G401 (cell line): ENCODE measurements at places on chromosomes 1 and 21.
A peak's percentile ranks its signal among the peaks of the same experiment; 100 is the strongest.

DNA sequence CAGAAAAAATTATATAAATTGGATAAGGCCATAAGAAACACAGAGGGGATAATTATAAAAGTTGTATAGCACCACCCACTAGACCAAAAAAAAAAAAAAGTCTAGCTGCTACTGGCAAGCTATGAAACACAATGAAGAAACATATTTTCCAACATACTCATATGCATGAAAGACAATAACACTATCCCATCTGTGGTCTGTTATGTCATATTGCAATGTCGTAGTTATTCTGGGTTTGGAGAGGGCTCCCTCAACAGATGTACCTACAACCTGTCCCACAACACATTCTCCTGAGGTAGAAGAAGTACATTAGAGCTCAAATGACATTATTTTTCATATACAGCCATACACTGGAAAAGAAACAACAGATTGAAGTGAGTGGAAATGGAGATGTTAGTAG is 517.6 kb upstream of the ADGRL4 start:
- no peak for DNase-seq

GRCh38 chr1:183630748-183631147 is 4.8 kb downstream of the ARPC5 start:
- no peak for DNase-seq

DNA sequence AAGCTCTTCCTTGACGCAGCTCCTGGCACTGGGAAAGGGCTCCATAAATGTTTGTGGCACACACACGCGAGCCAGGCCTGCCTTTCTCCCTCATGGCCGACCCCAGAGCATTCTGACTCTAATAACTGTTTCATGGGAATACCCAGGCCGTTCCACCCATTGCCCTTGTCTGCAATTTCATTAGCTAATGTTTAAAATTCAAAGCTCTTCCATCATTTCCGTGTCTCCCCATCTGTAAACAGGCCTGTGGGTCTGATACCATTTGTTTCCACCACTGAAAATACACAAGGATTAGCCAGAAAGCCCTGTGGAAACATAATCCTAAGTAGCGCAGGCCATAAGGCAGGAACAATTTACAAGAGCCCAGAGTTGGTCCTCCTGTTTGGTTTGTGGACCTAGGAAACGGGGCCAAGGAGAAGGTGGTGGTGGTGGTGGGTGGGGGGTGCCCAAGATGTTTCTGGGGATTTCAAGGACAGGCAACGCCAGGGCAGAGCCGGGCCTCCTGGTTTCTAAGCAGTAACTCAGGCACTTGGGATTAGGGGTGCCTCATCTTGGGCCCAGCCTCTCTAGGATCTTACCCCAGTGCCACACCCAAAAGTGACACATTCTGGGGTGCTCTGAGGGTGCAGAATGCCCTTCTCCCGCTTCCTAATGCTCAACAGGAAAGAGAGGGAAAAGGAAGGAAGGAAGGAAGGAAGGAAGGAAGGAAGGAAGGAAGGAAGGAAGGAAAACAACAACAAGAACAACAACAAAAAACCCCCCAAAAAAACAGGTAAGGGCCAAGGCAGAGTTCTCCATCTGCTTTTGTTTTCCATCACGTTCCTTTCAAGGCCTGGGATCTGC is 79.4 kb downstream of the SSBP3 start:
- no peak for DNase-seq

DNA sequence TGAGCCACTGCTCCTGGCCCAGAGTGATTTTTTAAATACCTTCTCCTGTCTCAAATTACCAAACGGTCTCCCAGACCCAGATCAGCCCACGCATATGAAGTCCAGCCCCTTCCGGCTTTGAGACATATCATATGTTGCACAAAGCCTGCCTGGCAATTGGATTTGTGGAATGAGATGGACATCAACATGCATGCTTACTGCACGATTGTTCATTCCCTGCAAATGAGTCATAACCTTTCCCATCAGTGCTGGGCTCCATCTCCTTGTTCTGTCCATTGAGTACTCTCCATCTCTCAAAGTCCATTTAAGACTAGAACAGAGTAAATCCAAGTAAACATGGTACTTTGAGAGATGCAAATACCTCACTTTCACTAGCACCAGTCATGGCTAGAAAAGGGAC is 612.2 kb upstream of the USP24 start:
- no peak for DNase-seq

DNA sequence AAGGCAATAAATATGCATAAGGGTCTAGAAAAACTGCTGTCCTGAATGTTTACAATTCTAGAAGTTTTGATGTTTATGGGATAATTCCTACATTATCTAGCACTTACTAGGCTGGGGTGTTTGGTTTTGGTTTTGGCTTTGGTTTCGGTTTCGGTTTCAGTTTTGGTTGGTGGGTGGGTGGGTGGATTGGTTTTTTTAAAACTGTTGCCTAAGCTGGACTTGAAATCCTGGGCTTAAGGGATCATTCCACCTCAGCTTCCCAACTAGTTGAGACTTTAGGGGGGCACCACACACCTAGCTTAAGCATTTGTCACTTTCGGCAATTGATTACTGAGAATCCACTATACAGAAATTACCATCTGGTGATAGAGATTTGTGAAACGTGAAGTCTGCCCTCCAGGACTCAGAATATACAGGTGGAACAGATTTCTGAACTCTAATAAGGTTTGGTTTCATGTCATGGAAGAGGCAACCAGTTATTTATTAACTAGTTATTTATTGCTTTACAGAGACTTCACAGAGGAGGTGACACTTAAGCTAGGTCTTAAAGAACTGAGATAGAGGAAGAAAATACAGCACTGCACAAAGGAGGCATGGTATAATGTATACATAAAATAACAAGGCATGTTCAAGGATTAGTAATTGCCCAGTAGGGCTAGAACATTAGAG is 69.6 kb downstream of the PIK3R3 start:
- DNase-seq, result no peak

DNA sequence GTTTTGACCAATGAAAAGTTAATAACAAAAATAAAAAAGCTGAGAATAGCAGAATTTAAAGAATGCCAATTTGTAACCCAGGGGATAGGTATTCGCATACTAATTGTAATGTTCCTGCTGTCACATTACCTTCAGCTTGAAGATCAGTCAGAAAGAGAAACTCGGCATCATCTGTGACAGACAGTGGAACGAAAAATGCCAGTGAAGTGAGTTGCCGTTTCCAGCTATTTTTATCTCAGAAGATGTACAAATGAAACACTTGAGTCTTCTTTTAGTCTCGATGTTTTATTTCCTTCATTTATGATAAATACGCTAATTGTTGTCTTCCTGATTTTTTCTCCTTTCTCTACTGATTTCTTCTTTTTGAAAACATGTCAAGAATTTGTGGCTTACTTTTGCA is 26.1 kb downstream of the RGS21 start:
- no peak for DNase-seq

DNA sequence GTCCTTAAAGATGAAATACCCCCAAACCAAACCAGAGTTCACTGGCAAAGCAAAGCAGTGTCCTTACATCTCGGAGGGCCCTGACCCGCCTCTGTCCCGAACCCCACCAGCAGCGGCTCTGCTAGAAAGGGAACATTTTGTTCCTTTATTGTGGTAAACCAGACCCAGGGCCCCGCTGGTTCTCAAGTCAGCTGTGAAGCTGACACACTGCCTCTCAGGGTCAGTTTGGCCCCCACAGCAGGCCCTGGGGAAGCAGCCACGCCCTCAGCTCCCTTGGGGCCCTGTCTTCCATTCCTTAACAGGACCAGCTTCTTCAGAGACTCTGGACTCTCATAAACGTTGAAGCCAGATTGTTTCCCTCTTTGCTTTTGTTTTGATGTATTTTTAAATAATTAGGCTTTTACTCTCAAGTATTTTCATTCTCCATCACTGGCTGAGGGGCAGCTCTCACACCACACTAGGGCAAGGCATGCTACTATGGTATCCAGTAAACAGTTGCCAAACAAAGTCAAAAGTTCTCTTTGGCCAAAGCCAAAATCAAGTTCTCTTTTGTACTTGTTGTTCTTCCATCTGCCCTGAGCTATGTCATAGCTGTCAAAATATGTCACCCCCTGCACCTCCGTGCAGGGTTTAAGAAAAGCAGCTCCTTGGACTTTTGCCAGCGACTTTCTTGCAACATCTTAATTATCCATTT is 61.1 kb upstream of the ANGPTL1 start:
- DNase-seq, result peak; percentile 6

DNA sequence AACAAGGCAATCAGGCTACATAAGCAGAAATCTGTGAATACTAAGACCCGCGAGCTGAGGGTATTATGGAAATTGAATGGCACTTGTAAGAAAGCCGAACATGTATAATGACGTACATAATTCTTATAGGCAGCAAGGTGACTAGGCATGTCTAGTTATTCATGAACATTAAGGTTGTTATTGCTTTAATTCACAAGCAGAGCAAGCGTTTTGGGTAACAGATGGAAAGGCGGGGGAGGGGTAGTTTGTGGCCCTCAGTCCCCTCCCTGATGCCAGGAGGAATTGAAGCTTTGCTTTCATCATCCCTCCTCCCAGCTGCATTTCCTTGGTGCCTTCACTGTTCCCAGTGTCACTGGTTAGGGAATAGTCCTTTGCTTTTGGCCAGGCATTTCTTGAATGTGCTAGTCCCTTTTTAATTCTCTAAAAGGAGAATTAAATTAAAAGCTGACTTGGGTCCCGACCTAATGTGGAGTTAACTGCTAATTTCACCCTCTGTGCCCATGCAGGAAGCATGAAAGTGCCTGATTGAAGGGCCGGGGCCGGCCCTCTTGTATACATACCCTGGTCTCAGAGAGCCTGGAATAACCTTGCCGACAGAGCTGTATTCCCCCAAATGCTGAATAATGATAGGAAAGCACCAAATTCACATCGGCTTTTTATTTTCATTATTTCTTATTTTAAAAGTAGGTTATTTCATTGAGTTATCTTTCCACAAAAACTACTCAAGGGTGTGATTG is 42.5 kb downstream of the RYR2 start:
- DNase-seq, result peak; percentile 93

DNA sequence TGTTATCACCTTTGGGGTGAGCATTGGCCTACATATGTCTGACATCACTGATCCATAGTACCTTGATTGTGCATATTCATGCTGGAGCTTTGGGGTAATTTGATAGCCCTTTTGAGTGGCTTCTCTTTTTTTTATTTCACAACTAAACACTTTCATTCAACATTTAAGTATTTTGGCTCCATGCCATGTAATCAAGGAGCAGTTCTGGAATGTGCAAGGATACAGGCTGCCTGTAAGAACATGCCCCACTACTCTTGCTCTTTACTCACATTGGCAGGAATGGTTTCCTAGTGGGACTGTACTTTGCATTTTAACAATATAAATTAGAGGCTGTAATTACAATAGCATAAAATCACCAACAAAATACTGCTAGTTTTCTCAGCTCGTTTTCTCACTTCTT is 300.7 kb upstream of the SPAG17 start:
- no peak for DNase-seq

DNA sequence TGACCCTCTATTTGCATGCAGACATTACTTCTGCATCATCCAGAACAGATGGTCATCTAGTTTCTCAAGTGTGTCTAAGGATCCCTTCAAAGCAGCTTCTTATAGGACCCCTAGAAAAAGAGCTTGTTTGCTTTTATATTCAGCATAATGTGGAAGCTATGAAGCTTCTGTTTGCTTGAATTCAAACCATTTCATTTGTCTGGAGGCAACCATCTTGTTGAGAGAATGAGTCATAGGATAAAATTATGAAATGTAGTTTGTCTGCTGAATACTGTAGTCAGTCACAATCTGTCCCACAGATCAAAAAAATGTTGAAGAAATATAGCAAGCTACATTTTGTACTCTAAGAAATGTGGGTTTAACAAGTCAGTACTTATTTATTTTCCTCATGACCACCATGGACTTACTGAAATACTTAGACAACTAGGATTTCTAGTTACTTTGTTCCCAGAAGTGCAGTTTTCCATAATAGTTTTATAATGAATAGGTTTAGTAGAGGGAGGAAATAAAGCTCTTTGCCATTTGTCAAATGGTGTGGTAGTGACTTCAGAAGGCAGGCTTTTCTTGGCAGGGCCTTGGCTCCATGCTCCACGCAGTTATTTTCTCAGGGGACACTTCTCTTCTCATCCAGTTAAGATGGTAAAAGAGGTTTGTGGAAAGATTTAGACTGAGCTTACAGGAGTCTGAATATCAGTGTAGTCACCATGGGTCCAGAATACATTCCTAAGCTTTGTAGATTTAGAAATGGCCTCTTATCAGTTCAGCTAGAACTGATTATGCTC is 74.8 kb upstream of the DEPDC1 start:
- no peak for DNase-seq
